RPMI7951 (cell line): ENCODE measurements at places on chromosomes 3 and 15. TPM values are rescaled to one million over a fixed set of nuclear protein-coding genes. Genes with fewer than 3 reads are reported as not detected.
A peak's percentile ranks its signal among the peaks of the same experiment; 100 is the strongest.

The IGDCC3 gene
- total RNA-seq, result not detected in 2 replicates

DNA sequence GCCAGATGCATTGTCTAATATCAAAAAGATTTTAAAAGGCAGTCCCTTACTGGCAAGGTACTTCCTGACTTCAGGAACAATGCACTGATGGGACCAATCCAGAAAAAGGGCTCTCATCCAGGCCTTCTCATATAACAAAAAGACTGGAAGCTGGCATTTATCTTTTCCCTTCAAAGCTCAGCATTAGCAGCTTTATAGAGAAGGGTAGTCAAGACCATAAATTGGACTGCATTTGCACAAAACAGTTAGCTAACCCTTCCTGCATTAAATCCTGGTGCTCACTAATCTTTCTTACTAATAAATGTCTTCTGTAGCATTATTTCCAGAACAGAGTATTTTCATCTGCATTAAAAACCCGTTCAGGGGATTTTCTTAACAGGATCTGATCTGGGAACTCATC lies 46.0 kb upstream of the NEK10 start:
- DNase-seq, result no peak

- no peak for DNase-seq
Measured at GRCh38 chr3:15791525-15791924, 6.3 kb downstream of the ANKRD28 start.

The RTP4 gene
- total RNA-seq, result 4.4 and 5.2 TPM in 2 replicates

The TBC1D2B gene
- total RNA-seq, result 13.8 and 14.5 TPM in 2 replicates

DNA sequence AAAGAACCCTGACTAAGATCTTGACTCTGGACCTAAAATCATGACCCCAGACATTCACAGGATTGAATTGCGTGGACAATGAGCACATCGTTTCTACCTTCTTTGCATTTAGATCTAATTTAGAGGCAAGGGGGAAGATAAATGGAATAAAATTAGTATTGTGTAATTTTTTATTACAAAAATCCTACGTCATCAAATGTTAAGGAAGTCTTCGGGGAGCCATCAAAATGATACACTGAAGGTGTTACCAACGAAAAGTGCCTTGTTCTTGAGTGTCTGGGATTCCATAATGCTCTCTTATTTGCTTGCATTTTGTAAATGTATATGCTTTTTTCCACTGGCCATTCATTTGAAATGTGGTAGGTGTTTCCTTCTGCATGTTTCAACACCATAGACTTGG lies 52.8 kb upstream of the C3orf49 start:
- DNase-seq, result no peak

DNA sequence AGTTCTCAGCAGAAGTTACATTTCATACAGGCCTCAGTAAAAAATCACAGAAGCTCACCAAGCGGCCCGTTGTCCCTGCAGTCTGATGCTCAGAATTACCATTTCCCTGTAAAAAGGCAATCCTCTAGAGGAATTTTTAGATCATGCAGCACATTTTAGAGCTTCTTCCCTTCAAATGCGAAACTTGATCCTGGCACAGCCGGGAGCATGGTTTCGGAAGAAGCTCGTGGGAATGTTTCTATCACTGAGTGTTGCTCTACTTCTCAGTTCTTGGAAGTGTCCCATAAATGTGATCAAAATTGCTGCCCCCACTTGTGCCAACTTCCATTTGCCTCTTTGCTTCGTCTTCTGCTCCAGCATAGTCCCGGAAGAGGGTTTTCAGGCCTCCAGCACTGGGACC lies 3.8 kb upstream of the H1-8 start:
- DNase-seq, result no peak

- peak; percentile 55 for DNase-seq
Measured at GRCh38 chr15:87031540-87032230, 952.0 kb downstream of the AGBL1 start.

The CPLX3 gene
- total RNA-seq, result not detected in 2 replicates
